Right ventricle myocardium superior (tissue), 1 donor: ENCODE measurements at places on chromosomes 1 and 21.

- peak; percentile 48 for DNase-seq
Measured at GRCh38 chr1:8239306-8240023, 78.4 kb upstream of the SLC45A1 start.

GRCh38 chr1:19371226-19372135 is 59.4 kb downstream of the SLC66A1 start:
- no peak for DNase-seq

DNA sequence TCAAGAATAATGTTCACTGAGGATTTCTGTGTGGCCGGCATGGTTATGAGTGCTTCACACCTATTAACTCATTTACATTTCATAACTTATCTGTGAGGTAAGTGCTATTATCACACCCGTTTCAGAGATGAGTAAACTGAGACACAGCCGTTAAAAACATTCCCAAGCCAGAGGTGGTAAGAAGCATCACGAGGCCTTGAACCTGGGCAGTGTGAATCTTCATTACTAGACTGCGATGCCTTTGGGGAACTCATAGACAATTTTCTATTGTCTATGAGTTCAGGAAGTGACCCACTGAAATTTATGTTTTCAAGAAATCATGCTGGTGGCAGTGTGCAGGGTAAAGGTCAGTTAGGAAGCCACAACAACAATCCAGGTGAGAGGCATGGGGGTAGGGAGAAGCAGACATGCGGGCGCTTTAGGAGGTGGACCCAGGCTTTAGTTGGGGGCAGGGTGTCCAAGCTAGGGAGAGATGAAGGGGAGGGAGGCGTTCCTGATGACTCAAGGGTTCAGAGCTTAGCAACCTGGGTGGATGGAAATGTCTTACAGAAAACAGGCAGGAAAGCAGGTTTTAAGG is 14.5 kb downstream of the GNG12 start:
- no peak for DNase-seq

GRCh38 chr1:47866601-47867437 is 130.4 kb downstream of the TRABD2B start:
- DNase-seq: no peak

- DNase-seq: no peak
Measured at GRCh38 chr1:147618077-147618569, 52.2 kb downstream of the ACP6 start.
